ENCODE measurements at places on chromosomes 4 and X.

DNA sequence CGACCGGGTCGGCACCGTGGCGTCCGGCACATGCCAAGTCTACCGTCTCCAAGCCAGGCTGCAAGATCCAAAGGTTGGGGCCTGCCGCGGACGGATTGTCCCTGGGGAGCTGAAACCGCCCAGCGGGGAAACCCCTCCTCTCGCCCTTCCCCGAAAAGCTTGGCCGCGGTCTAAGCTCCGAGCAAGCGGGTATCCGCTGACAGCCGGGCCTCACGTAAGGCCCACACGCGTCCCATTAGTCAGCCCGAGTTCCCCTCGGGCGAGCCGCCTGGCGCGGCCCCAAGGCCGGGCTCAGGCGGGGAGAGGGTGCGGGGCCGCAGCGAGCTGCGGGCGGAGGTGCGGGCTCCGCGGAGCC lies 6.8 kb upstream of the BCOR start:
- no peak for DNase-seq

- no peak for DNase-seq
Measured at GRCh38 chrX:98338544-98338943, 1454.8 kb downstream of the RPA4 start.

DNA sequence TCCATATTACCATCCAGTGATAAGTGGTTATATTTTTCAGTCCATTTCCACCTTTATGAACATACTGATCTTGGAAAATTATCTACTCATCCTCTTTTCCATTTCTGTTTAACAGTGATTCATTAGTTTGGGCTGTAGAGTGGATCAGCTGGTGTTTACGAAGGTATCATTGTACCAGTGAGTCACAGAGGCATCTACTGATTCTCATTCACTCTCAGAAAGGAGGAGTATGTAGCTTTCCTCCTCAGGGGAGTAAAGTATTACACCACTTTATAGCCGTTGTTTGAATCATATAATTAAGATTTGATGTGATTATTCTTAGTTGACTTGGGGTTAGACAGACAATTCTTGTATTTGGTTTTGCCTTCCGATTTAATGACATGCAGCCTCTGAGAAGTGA lies 74.7 kb downstream of the GALNT7 start:
- DNase-seq: no peak

GRCh38 chrX:10667143-10667542 lies 46.8 kb upstream of the MID1 start:
- no peak for DNase-seq

- DNase-seq: no peak
Measured at GRCh38 chr4:165207016-165207430, 338 bp upstream of the KLHL2 start.

GRCh38 chr4:101218346-101218745 lies 129.0 kb downstream of the PPP3CA start:
- DNase-seq: no peak

DNA sequence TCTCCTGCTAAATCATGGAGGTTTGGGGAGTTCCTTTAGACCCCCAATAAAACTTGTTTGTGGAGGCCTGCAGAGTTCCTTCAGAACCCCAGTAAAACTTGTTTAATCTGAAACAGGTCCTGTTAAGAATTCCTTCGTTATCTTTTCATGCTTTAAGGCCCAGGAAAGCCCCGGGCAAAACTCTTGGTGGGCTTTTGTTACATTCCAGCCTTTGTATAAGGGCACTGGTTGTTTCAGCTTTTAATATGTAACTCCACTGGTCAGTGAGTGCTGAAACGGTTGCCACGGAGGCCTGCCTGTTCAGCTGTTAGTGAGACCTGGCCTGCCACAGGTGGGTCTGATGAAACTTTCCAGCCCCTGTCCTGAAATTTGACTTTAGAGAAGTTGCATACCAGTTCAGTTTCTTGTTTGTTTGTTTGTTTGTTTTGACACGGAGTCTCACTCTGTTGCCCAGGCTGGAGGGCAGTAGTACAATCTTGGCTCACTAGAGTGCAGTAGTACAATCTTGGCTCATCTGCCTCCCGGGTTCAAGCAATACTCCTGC lies 12.4 kb upstream of the DHRSX start:
- no peak for DNase-seq
